H1 (cell line): ENCODE measurements at places on chromosomes 16 and 17.

DNA sequence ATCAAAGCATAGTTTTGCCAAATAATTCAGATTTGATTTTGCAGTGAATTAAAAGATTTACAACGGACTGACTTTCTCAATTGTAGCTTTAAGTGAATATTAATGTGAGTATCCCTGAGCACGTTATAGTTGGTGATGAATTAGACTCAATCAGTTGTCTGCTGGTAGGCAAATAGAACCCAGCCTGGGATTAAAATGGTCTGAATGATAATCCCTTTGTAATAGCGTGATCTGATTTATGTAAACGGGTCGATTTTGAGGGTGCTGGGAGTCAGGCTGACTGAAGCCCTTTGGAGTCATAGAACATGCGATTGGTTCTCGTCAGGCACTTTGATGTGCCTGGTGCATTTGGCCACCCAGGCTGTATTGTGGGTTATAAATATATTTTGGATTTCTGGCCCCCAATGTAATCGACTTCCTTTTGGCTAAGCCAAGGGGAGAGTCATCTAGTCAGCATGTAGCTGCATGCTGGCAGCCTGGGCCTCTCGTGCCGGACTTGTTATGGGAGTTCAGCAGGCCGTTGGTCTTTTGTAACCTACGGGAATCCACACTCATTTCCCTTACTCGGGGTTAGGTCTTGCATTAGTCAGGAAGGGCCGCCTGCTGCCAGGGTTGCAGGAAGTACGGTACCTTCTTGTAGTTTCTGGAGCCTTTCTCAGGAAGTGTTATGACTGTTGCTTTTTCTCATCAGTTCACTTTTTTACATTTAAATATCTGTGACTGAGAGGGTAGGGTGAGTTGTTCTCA, 5.4 kb downstream of the PGS1 start:
- no peak for DNase-seq

DNA sequence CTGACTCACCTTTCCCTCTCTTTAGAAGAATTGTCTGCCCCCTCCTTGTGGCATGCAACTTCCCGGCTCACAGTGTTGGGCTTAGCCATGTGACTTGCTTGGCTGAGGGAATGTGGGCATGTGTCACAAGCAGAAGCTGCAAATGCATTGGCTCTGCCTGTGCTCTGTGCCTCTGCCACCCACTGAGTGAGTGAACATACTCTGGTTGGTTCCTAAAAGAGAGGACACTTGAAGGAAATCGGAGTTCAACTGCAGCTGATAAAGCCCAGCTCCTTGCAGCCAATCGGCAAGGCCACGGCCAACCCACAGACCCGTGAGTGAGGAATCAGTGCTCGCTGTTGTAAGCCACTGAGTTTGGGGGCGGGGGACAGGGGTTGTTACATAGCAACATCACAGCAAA, 10.9 kb upstream of the GINS2 start:
- DNase-seq: no peak

- no peak for DNase-seq
Observed at GRCh38 chr17:78895322-78895721, 7.7 kb downstream of the CEP295NL start.

DNA sequence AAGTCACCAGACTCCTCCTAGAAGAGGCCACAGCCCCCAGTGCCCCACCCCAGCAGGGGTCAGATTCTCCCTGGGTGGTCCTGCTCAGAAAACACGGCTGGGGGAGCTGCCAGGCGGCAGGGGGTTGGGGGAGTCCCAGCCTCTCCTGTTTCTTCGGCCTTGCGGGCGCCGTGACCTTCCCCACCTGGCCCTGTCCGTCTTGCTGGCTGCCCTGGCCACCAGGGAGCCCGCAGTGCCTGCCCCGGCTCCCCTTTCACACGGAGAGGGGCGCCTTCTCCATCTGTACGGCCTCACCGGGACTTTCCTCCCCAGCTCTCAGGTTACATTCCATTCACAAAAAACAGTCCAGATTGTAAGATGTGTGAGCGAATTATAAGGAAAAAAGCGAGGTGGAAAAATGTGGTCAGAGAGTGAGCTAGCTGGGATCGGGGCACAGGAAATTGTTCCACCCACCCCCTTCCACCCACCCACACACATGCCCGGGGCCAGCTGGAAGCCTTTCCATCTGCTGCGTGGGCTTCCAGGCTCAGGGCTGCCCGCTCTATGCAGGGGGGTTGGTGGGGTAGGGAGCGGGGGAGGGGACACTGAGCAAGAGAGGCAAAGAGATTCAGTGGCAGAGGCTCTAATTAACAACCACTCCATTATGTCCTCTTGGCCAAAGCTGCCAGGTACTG, 14.6 kb upstream of the CIBAR2 start:
- peak; percentile 66 for DNase-seq

GRCh38 chr17:76445697-76446448, 7.1 kb downstream of the UBE2O start:
- no peak for DNase-seq

DNA sequence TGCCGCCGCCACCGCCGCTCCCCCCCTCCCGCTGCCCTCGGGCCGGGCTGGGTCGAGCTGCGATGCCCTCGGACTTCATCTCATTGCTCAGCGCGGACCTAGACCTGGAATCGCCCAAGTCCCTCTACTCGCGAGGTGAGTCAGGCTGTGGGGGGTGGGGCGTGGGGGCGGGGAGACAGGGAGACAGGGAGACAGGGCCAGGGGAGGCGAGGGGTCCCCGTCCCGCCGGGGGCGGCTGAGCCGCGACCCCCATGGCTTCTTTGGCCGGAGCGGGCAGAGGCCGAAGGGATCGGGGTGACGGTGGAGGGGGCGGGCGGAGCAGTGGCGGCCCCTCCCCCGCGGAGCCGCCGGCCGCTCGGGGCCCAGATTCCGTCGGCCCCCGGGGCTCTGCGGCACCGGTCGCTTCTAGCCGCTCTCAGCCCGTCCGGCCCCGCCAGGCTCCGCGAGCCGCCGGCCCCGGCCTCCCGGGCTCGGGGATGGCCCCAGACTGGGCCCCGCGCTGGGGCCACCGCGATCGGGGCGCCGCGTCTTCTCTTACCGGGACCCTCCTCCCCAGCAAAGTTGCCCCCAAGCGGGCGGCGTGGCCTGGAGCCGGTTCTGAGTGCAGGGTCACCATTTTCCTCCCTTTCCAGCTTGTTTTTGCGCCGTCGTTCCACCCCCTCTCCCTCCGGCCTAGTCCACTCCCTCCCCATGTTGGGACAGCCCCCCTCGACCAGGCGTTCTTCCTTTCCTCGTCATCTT, 644 bp downstream of the NFAT5 start:
- no peak for DNase-seq

DNA sequence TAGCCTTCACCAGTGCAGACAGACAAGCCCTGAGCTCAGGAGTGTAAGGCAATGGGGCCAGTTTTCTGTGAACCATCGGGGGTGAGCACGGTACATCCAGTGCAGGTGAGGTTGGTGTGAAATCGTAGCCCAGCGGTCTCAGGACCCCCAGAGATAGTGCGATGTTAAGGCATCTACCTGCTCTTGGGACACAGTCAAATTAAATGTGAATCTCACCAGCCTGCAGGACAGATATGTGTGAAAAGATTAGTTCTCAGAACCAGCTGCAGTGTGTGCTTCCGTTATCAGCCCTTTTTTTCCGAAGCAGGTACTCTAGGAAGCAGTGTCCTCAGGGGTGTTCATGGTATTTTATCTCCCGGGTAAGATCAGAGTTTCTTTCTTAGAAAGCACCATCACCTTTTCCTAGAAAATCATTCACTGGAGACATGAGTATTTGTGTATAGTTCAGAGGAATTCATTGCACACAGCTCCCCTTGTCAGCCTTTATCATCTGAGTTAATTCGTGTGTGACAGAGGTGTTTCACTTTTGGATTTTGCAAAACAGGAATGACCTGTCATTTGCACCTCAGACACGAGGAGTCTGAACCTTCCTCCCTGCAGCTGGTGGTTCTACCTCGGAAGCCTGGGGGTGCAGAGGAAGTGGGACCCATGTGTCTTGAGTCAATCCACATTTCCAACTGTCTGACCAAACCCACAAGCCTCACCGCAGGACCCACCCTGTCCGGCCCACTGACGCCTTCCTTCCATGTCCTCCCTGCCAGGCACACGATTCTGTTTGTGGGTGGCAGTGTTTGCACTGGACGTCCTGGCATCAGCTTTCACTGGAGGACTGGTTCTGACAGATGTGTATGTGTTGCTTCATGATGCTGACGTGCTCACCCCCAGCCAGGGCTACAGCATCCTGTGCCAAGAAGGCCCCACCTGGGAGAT, 107.8 kb downstream of the CLEC16A start:
- no peak for DNase-seq

GRCh38 chr17:57542510-57542909, 202.6 kb downstream of the CCDC182 start:
- no peak for DNase-seq

DNA sequence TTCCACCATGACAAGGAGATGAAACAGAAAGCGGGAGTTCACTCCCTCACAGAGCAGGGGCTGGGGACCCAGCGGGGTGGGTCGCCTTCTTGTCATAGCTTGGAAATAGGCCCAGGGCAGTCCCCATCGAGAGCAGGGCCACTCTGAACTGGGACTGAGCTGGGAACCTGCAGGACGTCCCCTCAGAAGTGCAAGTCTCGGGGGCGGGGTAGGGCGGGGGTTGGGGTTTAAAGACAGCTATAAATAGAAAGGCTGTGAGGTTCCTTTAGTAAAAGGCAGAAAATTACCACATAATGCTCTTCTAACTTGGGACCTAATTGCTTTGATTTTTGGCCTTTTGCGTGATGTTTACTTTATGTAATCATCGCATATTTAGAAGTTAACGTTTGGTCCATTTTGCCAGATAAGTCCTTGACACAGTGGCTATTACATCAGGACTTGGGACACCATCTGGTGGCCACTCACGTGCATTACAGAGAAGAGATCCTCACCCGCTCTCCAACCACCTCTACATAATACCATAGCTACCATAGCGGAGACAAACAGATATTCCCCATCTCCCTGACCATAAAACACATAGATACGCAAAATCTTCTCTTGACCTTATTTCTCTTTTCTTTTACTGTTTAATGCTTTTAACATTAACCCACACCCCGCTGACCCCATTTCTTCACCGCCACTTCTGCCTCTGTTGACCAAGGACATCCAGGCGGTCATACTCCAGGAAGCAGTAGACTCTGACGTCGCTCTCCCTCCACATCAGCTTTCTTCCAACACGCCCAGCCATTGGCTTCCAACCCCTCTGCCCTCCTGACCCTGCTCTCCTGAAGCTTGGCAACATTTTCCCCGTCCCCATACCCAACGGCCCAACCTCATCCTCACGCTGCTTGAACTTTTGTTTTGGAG, 27.5 kb upstream of the PIK3R6 start:
- no peak for DNase-seq

GRCh38 chr16:11203111-11203623, 52.8 kb downstream of the SOCS1 start:
- DNase-seq: no peak

- DNase-seq: no peak
Observed at GRCh38 chr17:4734857-4735475, 3.7 kb downstream of the MED11 start.

- DNase-seq: no peak
Observed at GRCh38 chr16:89100601-89101302, 7.1 kb downstream of the ACSF3 start.

DNA sequence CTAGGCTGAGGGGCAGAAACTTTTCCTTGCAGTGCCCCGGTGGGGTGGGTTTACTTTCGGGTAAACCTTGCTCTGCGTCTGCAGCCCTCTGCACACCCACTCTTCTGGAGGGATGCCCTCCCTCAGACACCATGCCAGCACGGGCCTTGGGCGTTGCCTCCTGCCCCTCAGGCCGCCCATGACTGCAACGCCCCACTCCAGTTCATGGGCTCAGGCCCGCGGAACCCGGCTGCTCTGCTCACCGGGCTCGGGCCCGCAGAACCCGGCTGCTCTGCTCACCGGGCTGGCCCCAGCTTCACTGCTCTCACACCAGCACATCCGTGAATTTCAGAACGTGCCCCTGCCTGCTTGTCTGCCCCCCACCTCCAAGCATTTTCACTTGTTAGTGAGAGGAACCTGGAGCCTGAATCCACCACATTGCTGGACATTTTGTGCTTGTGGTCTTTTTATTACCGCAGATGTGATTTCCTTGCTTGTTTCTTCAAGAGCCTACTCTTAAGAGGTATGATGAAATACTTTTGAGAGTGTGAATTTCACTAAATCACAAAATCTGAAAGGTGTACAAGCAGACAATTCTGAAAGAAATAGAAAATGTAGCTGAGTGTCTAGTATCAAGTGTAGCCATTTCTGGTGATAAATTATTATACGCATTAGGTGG, 130.9 kb downstream of the RPTOR start:
- no peak for DNase-seq

DNA sequence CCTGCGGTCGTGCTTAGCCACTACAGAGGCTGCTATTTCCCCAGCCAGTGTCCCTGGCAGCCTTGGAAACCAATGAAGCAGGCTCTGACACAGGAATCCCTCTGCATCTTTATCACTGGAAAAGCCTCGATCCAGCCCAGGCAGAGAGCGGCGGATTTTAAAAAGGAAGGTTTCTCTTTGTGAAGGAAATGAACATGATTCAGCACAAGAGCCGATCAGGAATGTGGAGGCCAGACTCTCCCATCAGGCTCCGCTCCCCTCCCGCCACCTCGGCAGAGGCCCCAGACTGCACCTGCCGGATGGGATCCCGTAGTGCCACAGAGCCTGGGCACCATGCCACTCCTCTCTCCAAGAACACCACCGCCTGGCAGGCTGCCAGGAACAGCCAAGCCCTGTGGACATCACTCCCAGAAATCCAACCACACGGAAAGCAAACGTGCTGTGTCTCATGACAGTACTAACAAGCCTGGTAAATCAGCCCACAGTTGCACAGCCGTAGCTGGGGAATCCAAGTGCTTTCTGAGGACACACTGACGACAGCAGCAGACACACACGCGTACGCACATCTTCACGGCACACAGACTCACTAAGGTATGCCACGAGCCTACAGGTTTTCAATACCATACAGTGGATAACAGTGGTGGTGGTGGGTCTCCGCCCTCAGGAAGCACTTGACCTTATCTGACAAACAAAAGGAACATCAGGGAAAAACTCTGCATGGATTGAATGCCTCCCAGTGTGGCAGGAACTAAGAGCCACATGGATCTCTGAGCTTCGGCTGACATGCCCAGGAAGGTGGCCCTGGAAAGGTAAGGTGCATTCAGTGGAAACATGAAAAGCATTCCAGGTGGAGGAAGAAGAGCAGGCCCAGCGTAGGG, 5.4 kb downstream of the LRRC75A start:
- DNase-seq: no peak

GRCh38 chr16:89147085-89147817, 24.3 kb upstream of the CDH15 start:
- no peak for DNase-seq

- DNase-seq: no peak
Observed at GRCh38 chr17:39625198-39625785, 1.5 kb upstream of the PPP1R1B start.
